ENCODE measurements at places on chromosomes 16 and 17. TPM values are rescaled to one million over a fixed set of nuclear protein-coding genes. Genes with fewer than 3 reads are reported as not detected.
A peak's percentile ranks its signal among the peaks of the same experiment; 100 is the strongest.

The CD79B gene
- 0.80 TPM for total RNA-seq

DNA sequence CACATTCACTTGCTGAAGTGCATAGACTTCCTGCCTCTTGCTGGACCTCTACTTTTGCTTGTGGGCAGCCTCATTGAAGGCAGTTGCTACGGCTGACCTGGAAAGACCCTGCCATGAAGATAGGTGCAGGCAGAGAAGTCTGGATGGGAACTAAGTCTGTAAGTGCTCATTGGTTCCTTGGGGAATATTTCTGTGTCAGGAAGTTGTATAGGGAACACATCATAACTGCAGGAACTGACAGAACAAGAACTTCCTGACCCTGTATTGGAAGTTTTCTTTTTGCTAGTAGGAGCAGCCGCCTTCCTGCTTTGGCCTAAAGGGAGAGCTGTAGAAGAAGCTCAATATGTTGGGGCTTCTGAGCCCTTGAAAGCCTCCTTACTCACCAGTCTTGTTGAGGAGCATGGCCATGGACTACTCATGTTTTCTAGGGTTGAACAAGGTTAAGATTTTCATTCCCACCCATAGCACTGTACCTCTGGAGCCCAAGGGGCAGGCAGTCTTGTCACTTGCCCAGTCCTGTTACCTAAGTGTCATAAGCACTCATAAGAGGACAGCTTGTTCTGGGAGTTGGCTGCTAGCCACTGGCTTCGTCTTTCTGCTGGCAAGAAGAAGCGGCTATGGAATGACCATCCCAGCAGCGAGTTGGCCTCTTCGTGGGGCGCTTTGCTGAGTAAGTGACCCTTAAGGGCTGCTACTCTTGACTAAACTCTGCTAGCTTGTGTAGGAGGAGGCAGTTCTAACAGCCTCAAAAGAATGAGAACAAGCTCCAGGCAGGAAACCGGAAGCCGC is 7.2 kb downstream of the UBFD1 start:
- no peak overlapping the region for H3K27ac ChIP-seq
- H3K27me3 ChIP-seq: no peaks in the 10 kb centered on the region
- DNase-seq: no peak

The PLLP gene
- 0.94 TPM for total RNA-seq

DNA sequence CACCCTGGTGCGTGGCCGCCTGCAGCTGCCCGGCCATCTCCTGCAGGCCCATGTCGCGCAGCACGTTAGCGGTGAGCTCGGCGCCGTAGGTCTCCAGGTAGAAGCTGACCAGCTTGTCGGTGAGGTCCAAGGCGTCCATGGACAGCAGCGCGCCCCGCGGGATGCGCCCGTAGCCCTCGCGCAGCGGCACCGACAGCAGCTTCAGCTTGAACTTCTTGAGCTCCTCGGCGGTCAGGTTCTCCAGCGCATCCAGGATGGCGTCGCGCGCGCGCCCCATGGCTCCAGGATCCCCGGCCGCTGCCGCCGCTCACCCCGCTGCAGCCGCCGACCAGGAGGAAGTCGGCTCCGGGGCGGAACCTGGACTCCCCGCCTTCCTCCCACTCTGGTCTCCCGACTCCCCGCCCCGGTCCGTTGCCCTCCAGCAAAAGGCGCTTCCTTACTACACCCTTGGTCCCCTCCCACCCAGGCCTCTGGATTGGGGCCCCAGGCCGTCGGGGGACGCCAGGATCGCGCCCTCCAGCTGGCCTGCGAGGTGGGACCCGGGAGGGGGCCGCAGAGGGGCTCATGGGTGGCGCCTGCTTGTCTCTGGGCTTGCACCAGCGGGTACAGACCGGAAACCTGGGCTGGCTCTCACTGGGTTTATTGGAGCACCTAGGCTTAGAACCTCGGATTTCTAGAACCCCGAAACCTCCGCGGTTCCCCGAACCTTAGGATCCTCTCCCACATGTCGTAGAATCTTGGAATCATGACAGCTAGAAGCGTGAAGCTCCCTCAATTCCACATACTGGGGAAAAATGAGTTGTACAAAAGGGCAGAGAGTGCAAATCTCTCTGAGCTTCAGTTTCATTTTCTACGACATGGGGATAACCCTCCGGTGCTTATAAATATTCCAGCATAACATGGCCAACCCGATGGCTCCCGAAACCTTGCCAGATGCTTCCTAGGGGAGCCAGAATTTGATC is at the start of gene PYCARD:
Gene PYCARD (minus strand): TSS at position 347 of the 962 bp plus-strand sequence. CDS start 70 bp downstream, at position 277.
- no peaks in the 10 kb centered on the region for H3K27me3 ChIP-seq
- DNase-seq: peak; percentile 26
- H3K4me3 ChIP-seq: peak within 1 kb of the TSS; percentile 77
- no peaks in the 10 kb centered on the region for H3K36me3 ChIP-seq

The RPL26 gene
- total RNA-seq: 3,966 TPM

DNA sequence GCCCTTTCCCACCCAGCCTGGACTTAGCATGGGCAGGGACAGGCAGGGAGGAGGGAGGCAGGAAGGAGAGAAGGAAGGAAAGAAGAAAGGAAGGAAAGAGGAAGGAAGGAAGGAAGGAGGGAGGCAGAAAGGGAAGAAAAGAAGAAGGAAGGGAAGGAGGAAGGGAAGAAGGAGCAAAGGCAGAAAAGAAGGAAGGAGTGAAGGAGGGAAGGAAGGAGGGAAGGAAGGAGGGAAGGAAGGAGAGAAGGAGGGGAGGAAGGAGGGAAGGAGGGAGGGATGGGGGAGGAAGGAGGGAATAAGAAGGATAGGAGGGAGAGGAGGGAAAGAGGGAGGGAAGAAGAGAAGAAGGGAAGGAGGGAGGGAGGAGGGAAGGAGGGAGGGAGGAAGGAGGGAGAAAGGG is 110.4 kb downstream of the SALL1 start:
- DNase-seq: no peak
- H3K27ac ChIP-seq: no peak overlapping the region
- H3K4me3 ChIP-seq: no peak overlapping the region
- no peaks in the 10 kb centered on the region for H3K36me3 ChIP-seq
- no peaks in the 10 kb centered on the region for H3K27me3 ChIP-seq

Data from ovary (tissue), 10 donors.